Heart left ventricle (tissue), 16 donors: ENCODE measurements at places on chromosomes 7 and 10. TPM values are rescaled to one million over a fixed set of nuclear protein-coding genes. Genes with fewer than 3 reads are reported as not detected.
A peak's percentile ranks its signal among the peaks of the same experiment; 100 is the strongest.

GRCh38 chr7:158581440-158582088 lies 6.1 kb downstream of the PTPRN2 start:
- H3K27me3 ChIP-seq = peaks cover 45% of the 10 kb centered on the region
- peaks cover 8% of the 10 kb centered on the region for H3K4me1 ChIP-seq
- H3K4me3 ChIP-seq = no peak overlapping the region
- no peak overlapping the region for H3K27ac ChIP-seq
- no peak for DNase-seq
- no peaks in the 10 kb centered on the region for H3K36me3 ChIP-seq

GRCh38 chr7:108120196-108120595 lies 10.0 kb downstream of the LAMB4 start:
- H3K27me3 ChIP-seq = no peaks in the 10 kb centered on the region
- H3K27ac ChIP-seq = no peak overlapping the region

DNA sequence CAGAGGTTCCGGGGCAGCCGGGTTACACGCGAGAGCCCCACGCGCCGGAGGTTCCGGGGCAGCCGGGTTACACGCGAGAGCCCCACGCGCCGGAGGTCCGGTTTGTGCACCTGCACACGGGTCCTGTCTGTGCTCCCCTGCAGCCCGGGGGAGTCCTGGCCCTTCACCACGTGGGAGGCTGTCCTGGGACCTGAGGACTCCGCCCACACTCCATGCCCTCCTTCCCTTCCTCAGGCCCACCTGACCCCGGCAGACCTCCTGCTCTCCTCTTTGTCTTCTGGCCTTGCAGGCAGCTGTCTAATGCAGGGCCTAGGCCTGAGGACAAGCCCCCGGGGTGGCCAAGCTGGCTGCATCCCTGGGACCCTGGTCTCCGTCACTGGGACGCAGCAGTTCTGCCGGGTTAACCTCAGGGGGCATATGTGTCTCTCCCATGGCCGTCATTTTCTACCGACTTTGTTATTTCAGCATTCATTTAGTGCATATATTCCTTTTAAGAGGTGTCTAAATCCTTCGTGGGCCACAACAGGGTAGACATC lies 374.6 kb downstream of the DNAJB6 start:
- H3K36me3 ChIP-seq = no peaks in the 10 kb centered on the region
- DNase-seq = peak; percentile 12
- H3K4me1 ChIP-seq = no peaks in the 10 kb centered on the region
- no peak overlapping the region for H3K27ac ChIP-seq

DNA sequence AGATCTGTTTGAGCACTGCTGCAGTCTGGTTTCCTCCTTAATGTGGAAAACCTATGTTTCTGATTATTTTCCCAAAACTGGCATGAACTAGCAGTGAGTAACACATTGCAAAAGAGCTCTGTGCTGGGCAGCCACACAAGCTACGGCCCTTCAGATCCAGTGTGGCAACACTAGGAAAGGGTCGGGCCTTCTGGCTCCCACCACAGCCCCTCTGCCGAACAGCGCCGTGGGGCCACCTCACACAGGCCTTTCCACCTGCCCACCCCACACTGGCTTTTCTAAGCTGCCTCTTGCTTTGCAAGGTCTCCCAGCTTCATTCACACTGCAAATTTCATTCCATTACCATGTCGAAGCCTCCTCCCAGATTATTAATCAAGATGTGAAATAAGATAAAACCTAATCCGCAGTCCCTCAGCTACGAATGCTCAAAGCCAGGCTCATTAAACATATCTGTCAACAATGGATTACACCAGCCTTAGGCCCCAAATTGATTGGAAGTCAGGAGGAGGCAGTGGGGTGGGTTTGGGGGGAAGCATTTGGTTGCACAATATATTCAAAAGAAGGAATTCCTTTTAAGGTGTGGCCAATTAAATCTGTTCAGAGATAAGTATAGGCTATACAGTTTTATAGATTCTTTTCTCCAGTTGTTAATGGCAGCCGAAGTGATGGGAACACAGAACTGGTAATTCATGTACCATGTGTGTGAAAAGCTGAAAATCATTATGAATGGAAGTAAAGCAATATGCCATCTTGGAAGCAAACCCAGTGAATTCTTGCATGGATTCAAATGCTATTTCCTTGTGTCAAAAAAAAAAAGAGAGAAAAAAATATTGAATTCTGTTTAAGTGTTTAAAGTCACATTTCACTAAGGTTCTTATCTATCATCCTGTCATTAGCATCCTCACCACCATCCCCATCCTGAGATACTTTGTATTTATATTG lies 223.7 kb downstream of the MTERF1 start:
- H3K4me3 ChIP-seq = no peak overlapping the region
- no peaks in the 10 kb centered on the region for H3K36me3 ChIP-seq
- no peaks in the 10 kb centered on the region for H3K27me3 ChIP-seq
- H3K27ac ChIP-seq = no peak overlapping the region

Gene CYP3A5
- total RNA-seq = not detected

- H3K27me3 ChIP-seq = no peaks in the 10 kb centered on the region
- no peak for DNase-seq
- H3K4me1 ChIP-seq = no peaks in the 10 kb centered on the region
- H3K27ac ChIP-seq = no peak overlapping the region
- no peak overlapping the region for H3K4me3 ChIP-seq
- no peaks in the 10 kb centered on the region for H3K36me3 ChIP-seq
Observed at GRCh38 chr7:46123-46829, 146.1 kb upstream of the FAM20C start.

DNA sequence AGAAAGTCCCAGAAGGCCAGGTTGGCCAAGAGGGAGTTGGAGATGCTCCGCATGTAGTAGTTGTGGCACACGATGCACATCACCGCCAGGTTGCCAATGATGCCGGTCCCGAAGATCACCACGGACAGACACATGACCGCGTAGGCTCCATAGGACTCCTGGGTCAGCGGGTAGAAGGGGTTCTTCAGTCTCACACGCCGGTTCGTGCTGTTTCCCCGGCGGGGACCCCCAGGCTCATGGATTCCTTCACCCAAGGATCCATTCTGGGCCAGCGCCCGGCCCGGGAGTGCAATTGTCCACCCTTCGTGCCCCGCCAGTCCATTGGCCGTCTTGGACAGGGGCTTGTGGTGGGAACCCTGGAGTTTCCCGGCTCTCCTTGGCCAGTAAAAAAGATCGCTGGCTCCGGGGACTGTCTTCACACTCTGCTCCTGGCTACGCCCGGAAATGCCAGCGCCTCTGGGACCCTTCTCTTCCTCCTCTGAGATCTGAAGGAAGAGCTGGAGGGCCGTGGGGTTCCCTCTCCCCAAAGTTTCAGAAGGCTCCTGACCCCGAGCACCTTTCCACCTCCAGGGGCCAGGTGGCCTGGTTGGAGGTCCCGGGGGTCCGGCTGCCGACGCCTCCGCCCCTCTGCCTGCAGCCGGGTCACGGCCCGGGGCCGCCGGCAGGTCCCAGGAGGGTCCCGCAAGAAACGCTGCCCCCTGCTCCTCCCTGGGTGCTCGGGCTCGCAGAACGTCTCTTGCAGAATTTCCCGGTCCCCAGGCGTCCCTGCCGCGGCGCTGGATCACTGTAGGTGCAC lies 1.3 kb downstream of the GPR37 start:
- no peaks in the 10 kb centered on the region for H3K36me3 ChIP-seq
- H3K27ac ChIP-seq = no peak overlapping the region
- H3K4me3 ChIP-seq = peak overlapping the region; percentile 55
- peaks cover 44% of the 10 kb centered on the region for H3K27me3 ChIP-seq
- H3K4me1 ChIP-seq = peaks cover 4% of the 10 kb centered on the region

Gene TSPAN12
- 75.6 TPM for total RNA-seq

Gene DDIT4
- total RNA-seq = 54.7 TPM

DNA sequence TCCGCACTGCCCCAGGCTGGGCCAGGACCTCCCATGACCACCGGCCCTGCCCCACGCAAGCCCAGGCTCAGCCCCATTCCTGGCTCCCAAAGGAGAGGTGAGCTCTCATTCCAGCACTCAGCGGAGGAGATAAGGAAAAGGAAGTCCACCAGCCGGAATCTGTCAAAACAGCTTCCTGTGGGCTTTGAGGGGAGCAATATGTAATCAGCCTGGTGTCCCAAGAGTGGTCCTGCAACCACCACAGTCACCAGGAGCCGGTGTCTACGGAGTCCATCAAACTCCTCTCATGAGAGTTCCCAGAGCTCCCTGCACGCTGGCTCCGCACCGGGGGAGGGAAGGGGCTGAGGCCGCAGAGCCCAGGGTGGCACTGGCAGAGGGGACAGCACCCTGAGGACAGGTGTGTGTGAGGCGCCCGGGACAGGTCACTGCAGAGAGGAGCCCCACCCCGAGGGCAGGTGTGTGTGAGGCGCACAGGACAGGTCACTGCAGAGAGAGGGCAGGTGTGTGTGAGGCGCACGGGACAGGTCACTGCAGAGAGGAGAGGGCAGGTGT lies 57.9 kb downstream of the STK32C start:
- H3K4me3 ChIP-seq = no peak overlapping the region
- no peak for DNase-seq
- H3K36me3 ChIP-seq = no peaks in the 10 kb centered on the region
- no peaks in the 10 kb centered on the region for H3K27me3 ChIP-seq
- no peak overlapping the region for H3K27ac ChIP-seq

DNA sequence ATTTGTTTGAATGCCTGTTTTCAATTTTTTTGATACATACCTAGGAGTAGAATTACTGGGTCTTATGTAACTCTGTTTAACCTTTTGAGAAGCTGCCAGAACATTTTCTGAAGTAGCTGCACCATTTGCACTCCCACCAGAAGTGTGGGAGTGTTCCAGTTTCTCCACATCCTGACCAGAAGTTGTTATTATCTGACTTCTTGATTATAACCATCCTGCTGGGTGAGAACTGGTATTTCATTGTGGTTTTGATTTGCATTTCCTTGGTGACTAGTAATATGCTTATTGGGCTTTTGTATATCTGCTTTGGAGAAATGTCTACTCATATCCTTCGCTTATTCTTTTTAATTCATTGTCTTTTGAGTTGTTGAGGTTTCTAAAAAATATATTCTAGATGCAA lies 117.2 kb upstream of the GLCCI1 start:
- no peaks in the 10 kb centered on the region for H3K27me3 ChIP-seq
- H3K36me3 ChIP-seq = no peaks in the 10 kb centered on the region
- H3K27ac ChIP-seq = no peak overlapping the region
- no peak overlapping the region for H3K4me3 ChIP-seq
- H3K4me1 ChIP-seq = no peaks in the 10 kb centered on the region

- H3K27me3 ChIP-seq = no peaks in the 10 kb centered on the region
- H3K4me1 ChIP-seq = no peaks in the 10 kb centered on the region
- no peak overlapping the region for H3K4me3 ChIP-seq
- no peaks in the 10 kb centered on the region for H3K36me3 ChIP-seq
- H3K27ac ChIP-seq = no peak overlapping the region
Observed at GRCh38 chr10:82251222-82251906, 376.4 kb downstream of the NRG3 start.

Gene NANOS1
- 35.5 TPM for total RNA-seq

- no peaks in the 10 kb centered on the region for H3K27me3 ChIP-seq
- H3K4me3 ChIP-seq = no peak overlapping the region
- no peak overlapping the region for H3K27ac ChIP-seq
- no peaks in the 10 kb centered on the region for H3K4me1 ChIP-seq
- no peaks in the 10 kb centered on the region for H3K36me3 ChIP-seq
Observed at GRCh38 chr10:101718690-101719275, 23.8 kb upstream of the FBXW4 start.

- DNase-seq = no peak
- no peaks in the 10 kb centered on the region for H3K27me3 ChIP-seq
- peaks cover 13% of the 10 kb centered on the region for H3K36me3 ChIP-seq
- H3K27ac ChIP-seq = no peak overlapping the region
Observed at GRCh38 chr10:130138479-130138866, 2.3 kb downstream of the GLRX3 start.

Gene CLDN4
- not detected for total RNA-seq

- H3K27ac ChIP-seq = no peak overlapping the region
- H3K4me1 ChIP-seq = no peaks in the 10 kb centered on the region
- H3K27me3 ChIP-seq = no peaks in the 10 kb centered on the region
- no peak for DNase-seq
- H3K4me3 ChIP-seq = no peak overlapping the region
- no peaks in the 10 kb centered on the region for H3K36me3 ChIP-seq
Observed at GRCh38 chr10:80996615-80997193, 459.0 kb downstream of the SH2D4B start.

Gene GNGT1
- total RNA-seq = not detected

DNA sequence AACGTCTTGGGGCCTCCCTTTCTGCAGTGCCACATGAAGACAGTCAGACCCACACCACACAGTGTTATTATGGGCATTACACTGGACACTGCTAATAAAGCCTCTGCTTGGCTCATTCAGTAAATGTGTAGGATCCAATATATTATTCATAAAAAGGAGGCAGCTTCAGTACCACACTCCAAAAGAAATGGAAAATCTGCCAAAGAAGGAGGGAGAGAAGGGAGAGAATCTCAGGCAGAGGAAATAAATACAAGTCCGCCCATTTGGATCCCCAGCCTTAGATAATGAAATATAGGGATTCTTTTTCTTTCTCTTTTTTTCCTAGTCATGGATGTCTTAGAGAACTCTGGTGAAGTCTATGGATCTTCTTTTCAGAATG lies 162.2 kb downstream of the ELMO1 start:
- H3K27me3 ChIP-seq = no peaks in the 10 kb centered on the region
- peak overlapping the region; percentile 28 for H3K27ac ChIP-seq
- no peak overlapping the region for H3K4me3 ChIP-seq
- no peaks in the 10 kb centered on the region for H3K36me3 ChIP-seq
- peaks cover 23% of the 10 kb centered on the region for H3K4me1 ChIP-seq
- no peak for DNase-seq

GRCh38 chr7:139430443-139430842 lies 53.0 kb downstream of the KLRG2 start:
- H3K27me3 ChIP-seq = no peaks in the 10 kb centered on the region
- no peaks in the 10 kb centered on the region for H3K36me3 ChIP-seq
- H3K27ac ChIP-seq = no peak overlapping the region
- DNase-seq = no peak
- H3K4me1 ChIP-seq = peaks cover 38% of the 10 kb centered on the region

Gene OR6V1
- not detected for total RNA-seq

Gene SPDYE6
- total RNA-seq = not detected

DNA sequence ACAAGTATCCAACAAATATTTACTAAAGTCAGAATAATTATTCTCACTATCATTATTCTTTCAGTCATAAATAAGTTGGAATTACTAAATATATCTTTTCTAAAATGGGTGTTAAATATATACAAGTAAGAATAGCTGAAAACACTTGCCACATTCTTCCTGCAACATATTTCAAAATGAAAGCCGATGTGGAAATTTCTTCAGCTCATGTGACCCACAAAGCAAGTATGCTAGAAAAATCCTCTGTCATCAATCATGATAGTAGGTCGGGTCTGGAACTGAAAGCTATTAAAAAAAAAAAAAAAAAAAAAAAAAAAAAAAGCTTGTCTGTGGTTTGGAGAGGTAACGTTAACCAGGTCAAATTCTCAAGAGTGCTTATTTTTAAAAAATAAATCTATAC lies 344.7 kb downstream of the NEBL start:
- H3K36me3 ChIP-seq = no peaks in the 10 kb centered on the region
- H3K27me3 ChIP-seq = no peaks in the 10 kb centered on the region
- no peaks in the 10 kb centered on the region for H3K4me1 ChIP-seq
- DNase-seq = no peak
- H3K4me3 ChIP-seq = no peak overlapping the region
- H3K27ac ChIP-seq = no peak overlapping the region

- H3K4me3 ChIP-seq = no peak overlapping the region
- H3K36me3 ChIP-seq = no peaks in the 10 kb centered on the region
- H3K27ac ChIP-seq = no peak overlapping the region
- no peaks in the 10 kb centered on the region for H3K4me1 ChIP-seq
- H3K27me3 ChIP-seq = no peaks in the 10 kb centered on the region
Observed at GRCh38 chr10:94137747-94138146, 144.0 kb downstream of the PLCE1 start.

- no peak overlapping the region for H3K27ac ChIP-seq
- H3K27me3 ChIP-seq = no peaks in the 10 kb centered on the region
- peaks cover 28% of the 10 kb centered on the region for H3K36me3 ChIP-seq
- no peak for DNase-seq
- H3K4me1 ChIP-seq = no peaks in the 10 kb centered on the region
Observed at GRCh38 chr7:35007768-35008167, 29.5 kb downstream of the DPY19L1 start.

Gene GIMAP8
- 12.7 TPM for total RNA-seq
